Naive thymus-derived CD4-positive, alpha-beta T cell (primary cell): ENCODE measurements at places on chromosomes 1 and 21.
A peak's percentile ranks its signal among the peaks of the same experiment; 100 is the strongest.

DNA sequence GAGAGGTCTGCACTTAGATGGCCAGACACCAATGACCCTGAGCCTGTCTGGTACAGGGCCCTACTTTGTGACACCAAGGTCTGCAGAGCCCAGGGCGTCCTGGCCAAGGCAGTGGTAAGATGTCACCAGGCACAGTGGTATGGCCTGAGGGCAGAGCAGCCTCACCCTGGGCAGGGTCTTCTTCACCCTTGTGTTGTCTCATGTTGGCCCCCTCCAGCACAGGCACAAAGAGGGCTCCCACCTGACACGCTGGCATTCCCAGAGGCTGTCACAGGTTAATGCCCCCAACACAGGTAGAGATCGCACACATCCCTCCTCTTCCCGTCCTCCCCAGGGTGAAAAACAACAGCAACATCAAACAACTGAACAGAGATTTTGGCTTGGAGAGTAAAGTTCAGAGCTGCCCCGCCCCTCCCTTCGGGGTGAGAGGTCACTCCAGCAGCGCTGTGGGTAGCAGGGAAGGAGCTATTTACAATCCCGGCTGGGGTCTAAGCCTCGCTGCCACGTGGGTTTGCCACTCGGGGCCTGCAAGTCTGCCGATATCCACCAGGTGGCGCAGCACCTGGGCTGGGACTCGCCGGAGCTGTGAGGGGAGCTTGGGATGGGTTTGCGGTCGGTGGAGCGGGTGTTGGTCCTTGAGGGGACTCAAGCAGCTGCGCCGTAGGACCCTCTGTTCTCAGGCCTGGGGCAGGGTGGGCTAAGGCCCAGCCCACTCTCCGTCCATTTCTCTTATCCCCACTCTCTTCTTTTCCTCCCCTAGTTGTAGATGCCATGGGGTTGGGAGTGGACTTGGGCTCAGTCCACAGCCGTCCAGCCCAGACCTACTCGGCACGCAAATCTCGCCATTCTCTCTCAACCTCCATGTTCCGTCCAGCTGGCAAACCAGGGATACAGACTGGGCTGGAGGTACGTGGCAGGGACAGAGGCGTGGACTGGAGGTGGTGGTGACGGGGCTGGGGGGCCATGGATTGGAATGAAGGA, 12.7 kb downstream of the EFNA3 start:
- peak; percentile 73 for DNase-seq

DNA sequence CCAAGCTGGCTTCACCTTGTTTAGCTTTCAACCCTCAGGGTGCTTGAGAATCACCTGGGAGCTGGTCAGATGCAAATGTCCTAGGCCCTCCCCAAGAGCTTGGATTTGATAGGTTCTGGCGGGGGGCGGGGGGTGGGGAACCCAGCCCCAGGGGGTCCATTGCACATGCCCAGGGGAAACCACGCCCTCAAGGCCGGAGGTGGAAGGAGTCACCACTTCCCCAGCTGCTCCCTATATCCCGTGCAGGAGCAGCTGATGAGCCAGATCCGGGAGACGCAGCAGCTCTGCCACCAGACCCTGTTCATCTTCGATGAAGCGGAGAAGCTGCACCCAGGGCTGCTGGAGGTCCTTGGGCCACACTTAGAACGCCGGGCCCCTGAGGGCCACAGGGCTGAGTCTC, 5.8 kb downstream of the TOR3A start:
- DNase-seq: no peak

DNA sequence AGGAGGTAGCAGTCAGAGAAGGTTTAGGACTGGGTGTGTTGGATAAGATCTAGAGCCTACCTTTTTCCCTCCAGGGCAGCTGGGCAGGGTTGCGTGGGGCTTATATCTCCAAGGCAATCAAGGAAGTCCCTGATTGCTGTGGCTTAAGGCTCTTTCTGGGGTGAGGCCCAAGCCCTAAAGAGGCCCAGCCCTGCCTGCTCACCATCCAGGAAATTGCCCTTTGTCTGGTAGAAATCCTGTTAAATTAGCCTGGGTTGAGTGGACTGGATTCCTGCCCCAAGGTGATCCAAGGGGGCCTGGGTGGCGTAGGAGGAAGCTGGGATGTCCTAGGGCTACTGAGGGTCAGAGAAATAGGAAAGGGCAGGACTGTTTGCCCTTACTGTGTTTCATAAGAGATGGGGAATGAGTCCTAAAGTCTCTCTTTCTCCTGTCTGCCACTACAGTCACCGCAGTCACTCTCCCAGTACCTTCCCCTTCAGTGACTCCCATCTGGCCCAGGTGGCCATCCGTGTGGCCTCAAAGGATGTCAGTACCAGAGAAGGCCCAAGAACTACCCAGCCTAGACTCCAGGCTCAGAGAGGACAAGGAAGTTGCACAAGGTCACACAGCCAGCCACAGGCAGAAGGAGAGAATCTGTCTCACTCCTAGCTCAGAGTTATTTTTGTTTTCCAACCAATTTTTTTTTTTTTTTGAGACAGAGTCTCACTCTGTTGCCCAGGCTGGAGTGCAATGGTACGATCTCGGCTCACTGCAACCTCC, 25.8 kb downstream of the MFSD2A start:
- DNase-seq: no peak

GRCh38 chr1:35622510-35623178, 18.7 kb downstream of the PSMB2 start:
- DNase-seq: no peak

DNA sequence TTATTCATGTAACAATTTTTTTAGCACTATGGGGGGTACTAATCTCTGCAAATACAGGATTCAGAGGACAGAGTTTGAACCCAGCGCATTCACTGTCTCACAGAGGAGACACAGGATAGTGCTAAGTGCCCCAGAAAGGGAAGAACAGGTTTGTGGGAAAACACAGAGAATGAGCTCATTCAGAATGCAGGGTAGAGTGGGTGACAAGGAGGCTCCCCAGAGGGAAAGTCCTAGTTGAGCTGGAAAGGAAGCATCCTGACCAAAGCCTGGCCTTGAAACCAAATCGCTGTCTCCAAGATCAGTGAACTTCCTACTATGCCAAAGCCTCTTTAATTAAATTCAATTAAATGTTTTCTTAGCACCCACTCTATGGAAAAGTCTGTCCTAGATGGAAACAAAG, 19.0 kb upstream of the RGS2 start:
- no peak for DNase-seq

- DNase-seq: no peak
Observed at GRCh38 chr1:234985516-234986294, 142.9 kb downstream of the TOMM20 start.

- DNase-seq: no peak
Observed at GRCh38 chr1:218751208-218751948, 406.2 kb downstream of the TGFB2 start.

DNA sequence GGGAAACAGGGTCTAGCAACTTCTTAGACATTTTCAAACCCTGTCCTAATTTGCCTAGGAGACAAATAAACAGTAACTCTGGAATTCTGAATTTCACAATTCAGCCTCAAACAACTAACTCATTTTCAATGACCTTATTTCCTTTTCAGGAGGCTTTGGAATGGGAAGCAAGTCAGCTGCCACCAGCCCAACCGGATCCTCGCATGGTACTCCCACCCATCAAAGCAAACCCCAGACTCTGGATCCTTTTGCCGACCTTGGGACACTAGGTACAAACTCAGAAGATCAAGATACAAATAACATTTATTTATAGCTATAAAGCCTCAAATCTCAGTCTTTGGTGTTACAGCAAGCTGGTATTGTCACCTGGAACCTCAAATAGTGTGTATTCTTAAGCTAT, 18.9 kb upstream of the LEPR start:
- DNase-seq: no peak

DNA sequence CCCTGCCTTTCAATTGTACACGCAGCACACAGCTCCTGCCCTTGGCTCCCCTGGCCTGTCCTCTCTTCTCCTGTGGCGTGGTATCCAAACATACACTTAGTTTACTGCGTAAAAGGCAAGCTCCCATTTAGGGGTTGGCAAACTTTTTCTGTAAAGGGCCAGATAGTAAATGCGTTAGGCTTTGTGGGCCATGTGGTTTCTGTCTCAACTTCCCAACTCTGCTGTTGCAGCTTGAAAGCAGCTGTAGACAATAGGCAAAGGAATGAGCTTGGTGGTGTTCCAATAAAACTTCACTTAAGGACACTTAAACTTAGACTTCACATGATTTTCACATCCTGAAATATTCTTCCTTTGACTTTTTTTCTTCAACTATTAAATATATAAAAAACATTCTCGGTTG, 63.3 kb downstream of the RHOU start:
- DNase-seq: no peak

GRCh38 chr21:15415541-15416261, 314.1 kb upstream of the USP25 start:
- no peak for DNase-seq

DNA sequence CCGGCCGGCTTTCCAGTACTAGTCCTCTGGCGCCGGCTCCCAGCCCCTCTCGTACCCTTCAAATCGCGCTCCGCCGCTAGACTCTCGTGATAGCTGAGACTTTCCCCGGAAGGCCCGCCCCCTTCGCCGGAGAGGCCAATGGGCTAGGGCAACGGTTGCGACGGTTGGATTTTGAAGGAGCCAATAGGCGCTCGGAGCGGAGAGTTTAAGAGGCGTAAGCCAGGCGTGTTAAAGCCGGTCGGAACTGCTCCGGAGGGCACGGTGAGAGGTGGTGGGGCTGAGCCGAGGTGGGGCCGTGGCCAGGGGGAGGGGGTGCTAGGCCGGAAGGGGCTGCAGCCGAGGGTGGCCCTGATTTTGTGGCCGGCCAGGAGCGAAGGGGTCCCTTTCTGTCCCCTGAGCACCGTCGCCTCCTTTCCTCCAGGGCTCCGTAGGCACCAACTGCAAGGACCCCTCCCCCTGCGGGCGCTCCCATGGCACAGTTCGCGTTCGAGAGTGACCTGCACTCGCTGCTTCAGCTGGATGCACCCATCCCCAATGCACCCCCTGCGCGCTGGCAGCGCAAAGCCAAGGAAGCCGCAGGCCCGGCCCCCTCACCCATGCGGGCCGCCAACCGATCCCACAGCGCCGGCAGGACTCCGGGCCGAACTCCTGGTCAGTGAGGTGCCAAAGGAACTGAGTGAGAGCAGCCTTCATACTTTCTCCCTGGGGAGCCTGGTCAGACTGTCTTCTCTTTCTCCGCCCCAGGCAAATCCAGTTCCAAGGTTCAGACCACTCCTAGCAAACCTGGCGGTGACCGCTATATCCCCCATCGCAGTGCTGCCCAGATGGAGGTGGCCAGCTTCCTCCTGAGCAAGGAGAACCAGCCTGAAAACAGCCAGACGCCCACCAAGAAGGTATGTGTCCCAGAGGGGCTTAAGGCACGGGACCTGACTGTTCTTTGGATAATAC, at the start of gene CDC20:
Gene CDC20, plus strand, starts transcription at position 236 of the 948 bp plus-strand sequence. Its CDS starts 235 bp downstream, at position 471.
- DNase-seq: peak; percentile 91

DNA sequence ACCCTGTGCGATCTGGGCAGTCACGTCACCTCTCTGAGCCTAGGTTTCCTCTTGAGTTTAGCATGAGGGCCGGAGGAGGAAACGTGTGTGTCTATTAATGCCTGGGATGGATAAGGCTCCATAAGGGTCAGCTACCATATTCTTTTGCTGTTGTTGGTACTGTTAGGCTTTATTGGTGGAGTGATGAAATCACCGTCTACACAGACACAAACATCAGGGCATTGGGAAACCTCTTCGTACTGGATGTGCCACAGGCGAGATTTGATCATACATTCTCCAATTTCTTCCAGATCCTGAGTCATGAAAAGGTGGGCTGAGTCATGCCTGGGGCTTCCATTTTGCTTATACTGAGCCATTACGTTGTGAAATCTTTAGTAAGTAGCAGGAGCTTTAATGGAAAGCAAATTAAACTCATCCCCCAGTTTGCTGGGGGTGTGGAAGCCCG, 24.9 kb upstream of the GRHL3 start:
- no peak for DNase-seq

DNA sequence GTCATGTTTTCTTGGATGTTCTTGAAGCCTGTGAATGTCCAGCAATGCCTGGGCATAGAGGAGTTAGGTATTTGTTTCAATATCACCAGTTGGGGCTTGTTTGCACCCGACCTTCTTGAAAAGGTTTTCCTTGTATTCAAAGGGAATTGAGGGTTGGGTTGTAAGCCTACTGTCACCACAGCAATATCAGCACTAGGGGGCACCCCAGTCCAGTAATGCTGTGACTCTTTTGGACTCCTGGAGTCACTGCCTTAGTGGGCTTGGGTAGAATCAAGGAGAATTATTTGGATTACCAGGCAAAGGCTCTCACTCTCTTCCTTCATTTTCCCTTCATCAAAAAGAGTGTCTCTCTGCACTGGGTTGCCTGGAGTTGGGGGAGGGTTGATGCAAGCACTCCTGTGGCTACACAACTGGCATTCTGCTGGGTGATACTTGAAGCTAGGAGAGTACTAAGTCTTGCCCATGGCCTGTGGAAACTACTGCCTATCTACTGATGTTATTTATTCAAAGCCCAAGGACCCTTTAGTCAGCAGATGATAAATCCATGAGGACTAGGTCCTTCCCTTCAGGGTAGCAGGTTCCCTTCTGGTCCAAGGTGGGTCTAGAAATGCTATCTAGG, 34.5 kb downstream of the OR10R2 start:
- DNase-seq: no peak

DNA sequence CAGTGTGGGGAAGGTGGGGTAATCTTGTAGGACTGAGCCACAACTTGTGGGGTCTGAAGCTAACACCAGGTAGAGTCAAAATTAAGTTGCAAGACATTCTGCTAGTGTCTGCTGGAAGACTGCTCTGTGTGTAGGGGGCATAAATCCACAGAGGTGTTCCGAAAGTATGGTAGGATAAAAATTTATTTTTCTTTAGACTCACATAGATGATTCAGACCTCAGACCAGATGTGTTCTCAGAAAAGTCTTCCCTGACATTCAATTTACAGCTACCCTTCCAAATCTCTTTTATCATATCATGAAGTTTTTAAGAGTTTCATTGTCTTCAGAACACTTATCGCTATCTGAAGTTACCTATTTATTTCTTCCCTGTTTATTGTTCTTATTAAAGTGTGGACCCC, 21.3 kb downstream of the DUSP10 start:
- no peak for DNase-seq

- no peak for DNase-seq
Observed at GRCh38 chr1:221488550-221488949, 253.3 kb downstream of the DUSP10 start.

DNA sequence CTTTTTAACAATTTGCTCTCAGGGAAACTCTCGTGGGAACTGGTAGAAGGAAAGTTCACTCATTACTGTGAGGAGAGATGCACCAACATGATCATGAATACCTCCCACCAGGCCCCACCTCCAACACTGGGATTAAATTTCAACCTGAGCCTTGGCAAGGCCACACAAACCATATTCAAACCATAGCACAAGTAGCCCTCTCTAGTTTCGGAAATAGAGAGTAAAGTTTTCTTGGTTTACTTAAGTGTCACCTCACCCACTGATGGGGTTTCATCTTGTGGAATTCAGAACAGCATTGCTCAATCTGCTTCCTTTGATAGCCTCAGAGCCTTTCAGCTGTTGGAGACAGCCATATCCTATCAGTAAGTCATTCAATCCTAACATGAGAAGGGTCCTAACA, 25.5 kb upstream of the CCSAP start:
- DNase-seq: no peak
